Activated CD4-positive, alpha-beta T cell treated with anti-CD3 and anti-CD28 coated beads, Interleukin-2, amount 50 U/mL, for 24 hours (primary cell): ENCODE measurements at places on chromosomes 5 and 9.

- DNase-seq = no peak
Observed at GRCh38 chr5:111997711-111998110, 240.7 kb upstream of the NREP start.

DNA sequence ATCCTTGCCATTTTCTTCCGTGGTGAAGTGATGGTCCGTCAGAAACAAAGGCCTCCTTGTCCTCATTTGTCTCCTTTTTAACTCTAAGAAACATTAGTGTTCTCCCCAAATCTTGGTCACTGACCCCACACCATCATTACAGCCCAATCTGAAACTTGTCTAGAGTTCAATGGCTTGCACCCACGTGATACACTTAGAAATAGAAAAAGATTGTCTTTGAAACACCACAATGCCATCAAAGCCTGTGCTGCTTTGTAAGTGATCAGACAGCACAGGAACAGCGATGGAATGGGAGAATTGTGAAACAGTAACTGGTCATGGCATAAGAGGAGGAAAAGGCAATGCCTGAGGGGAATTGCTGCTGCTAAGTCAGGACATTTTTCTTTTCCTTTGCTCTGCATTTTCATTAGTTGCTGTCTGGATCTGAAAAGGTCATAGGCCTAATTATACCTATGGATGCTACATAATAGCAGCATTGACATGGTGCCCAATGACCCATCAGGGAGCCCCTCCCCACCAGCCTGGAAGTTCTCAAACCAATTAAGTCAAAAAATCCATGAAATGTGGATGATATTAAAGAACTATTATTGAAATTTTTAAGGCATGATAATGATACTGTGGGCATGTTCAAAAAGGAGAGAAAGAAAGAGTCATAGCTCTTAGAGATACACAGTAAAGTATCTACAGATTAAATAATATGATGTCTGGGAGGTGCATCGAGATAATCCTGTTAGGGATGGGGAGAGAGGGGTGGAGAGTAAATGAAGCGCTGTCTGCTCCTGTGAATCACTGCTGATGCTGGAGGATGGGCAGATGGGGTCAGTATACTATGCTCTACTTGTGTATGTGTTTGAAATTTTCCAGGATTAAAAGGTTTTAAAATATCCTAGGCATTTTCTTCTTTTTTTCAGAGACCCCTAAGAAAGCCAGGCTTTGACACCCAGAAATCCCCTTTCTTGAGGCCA, 83.6 kb downstream of the ENC1 start:
- DNase-seq = no peak

DNA sequence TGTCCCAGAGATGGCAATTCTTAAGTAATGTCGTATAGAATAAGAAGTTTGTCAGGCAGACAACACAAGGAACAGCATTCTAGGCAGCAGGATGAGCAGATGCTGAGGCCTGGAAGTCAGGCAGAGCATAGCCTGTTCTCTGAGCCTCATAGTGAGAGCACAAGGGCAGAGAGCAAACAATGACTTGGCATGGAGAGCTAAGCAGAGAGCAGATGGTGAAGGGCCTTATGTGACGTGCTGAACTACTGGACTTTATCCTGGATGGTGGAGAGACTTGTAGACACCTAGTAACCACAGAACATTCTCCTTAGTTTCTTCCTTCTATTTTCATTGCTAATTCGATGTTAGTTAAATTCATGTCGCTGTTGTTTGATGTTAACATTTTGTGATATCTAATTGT, 60.1 kb downstream of the KCTD16 start:
- DNase-seq = no peak

GRCh38 chr9:108933231-108933717, 650 bp downstream of the ELP1 start:
- no peak for DNase-seq

GRCh38 chr5:164375051-164375450, 869.6 kb downstream of the MAT2B start:
- no peak for DNase-seq

DNA sequence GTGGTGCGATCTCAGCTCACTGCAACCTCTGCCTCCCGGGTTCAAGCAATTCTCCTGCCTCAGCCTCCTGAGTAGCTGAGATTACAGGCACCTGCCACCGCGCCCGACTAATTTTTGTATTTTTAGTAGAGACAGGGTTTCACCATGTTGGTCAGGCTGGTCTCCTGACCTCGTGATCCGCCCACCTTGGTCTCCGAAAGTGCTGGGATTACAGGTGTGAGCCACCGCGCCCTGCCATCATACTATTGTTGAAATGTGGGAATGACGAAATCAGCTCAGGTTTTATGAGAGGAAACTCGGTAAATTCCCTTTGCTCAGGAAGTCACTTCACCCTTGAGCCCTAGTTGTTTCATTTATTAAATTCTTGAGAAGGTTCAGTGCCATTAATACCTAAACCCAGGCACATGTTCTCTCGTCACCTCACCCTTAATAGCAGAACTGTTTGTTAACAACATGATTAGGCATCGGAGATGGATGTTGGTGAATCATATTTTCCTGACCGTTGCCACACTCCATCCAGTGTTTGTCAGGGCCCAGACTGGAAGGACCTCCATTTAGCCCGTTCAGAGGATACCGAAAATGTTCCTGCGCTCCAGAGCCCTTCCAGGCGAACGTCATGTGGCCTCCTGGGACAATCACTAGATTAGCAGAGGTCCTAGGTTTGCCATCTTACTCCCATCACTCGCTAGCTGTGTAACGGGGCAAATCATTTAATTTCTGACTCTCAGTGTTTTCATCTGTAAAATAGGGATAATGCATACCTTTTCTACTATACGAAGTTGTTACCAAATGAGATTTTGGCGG, 20.0 kb upstream of the CREBRF start:
- peak; percentile 12 for DNase-seq

- no peak for DNase-seq
Observed at GRCh38 chr5:175797521-175798038, 73.8 kb upstream of the CPLX2 start.

- no peak for DNase-seq
Observed at GRCh38 chr9:22817181-22817580, 370.6 kb downstream of the DMRTA1 start.

- DNase-seq = peak; percentile 49
Observed at GRCh38 chr5:177362610-177363507, 5.1 kb downstream of the RGS14 start.

DNA sequence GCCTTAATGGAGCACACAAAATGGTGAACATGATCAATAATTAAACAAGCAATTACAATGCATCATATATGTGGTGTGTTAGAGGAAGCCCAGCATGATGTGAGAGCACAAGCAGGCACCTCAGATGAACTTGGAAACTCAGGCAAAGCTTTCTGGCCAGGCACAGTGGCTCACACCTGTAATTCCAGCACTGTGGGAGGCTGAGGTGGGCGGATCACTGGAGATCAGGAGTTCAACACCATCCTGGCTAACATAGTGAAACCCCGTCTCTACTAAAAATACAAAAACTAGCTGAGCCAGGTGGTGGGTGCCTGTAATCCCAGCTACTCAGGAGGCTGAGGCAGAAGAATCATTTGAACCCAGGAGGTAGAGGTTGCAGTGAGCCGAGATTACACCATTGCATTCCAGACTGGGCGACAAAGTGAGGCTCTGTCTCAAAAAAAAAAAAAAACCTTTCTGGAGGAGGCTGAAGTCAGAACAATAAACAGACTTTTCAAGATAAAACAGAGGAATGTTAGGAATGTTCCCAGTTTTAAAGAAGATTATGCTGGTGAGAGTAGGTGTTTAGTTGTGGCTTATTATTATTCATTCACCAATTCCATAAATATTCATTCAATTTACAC, 159.4 kb downstream of the CEMIP2 start:
- DNase-seq = no peak

- no peak for DNase-seq
Observed at GRCh38 chr5:151905557-151905961, 19.1 kb downstream of the GLRA1 start.

- DNase-seq = no peak
Observed at GRCh38 chr9:131734165-131734610, 5.7 kb downstream of the RAPGEF1 start.

GRCh38 chr5:105632043-105632442, 2038.7 kb downstream of the EFNA5 start:
- no peak for DNase-seq

DNA sequence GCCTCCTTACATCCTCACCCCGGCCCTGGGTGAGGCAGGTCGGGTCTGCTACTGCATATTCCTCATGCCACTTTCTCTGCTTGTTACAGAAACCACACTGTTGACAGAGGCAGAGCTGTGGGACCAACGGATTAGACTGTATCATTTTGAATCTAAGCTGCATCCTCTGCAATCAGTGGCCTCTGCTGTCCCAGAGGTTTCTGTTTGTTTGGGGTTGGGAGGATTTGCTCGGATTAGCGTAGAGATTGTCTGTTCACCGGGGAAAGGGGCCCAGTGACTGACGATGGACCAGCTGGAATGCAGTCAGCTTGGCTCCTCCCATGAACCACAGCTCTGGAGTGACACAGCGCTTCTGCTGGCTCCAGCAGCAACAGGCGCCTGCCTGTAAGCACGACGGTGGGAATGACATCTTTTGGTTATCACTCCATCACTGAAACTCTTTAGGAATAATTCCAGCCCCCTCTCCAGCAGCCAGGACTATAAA, 37.3 kb upstream of the ADRA1B start:
- DNase-seq = no peak

DNA sequence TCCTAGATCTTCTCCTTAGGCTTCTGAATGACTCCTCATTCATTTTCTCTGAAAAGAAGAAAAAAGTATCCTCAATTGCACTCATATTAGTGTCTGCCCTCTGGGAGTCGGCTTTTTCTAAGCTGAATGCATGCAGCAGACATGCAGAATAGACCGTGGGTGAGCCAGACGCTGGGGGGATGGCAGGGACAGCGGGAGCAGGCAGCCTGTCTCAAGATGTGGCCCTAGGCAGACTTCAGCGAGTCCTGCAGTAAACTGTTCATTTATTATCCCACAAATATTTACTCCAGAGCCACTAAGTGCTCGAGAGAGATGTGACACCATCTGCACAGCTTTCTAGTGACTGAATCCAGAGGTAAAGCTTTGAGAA, 164.9 kb upstream of the RAI14 start:
- DNase-seq = no peak

- no peak for DNase-seq
Observed at GRCh38 chr5:38853753-38854470, 8.1 kb downstream of the OSMR start.

- no peak for DNase-seq
Observed at GRCh38 chr5:168218746-168219145, 72.7 kb upstream of the WWC1 start.

GRCh38 chr5:27313549-27313948, 275.2 kb upstream of the CDH9 start:
- no peak for DNase-seq

DNA sequence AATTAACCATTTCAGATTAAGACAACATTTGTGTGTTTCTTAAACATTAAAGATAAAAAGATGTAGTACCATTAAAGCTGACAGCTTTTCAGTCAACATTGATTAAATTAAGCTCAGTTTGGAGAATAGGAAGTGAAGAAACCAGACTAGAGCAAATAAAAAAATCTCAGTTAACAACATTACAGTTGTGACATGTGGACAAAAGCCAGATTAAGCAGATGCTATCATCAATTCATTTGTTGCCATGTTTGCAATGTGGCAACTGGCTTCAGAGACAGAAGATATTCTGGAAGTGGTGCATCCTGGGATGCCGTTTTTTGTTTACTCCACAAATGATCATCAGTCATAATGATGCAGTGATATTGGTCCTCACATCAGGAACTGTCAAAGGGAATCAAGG, 70.3 kb upstream of the CNTLN start:
- no peak for DNase-seq

DNA sequence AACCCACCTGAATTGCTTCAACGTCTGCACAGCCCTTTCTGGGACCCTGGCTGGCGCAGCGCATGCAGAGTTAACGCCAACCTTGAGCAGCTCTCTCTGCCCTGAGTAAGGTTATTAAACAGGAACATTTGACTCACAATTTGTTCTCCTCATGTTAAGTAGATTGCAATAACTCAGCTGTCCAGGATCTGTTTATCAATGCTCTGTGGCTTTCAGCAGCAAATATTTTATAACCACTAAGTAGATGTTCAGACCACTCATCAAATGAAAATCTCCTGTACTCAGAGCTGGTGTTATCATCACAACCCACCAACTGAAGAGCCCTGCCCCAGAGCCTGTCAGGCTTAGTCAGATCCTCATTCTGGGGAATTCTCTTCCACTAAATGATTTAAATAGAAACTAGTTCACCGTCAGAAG, 403.0 kb downstream of the ZNF608 start:
- DNase-seq = no peak

DNA sequence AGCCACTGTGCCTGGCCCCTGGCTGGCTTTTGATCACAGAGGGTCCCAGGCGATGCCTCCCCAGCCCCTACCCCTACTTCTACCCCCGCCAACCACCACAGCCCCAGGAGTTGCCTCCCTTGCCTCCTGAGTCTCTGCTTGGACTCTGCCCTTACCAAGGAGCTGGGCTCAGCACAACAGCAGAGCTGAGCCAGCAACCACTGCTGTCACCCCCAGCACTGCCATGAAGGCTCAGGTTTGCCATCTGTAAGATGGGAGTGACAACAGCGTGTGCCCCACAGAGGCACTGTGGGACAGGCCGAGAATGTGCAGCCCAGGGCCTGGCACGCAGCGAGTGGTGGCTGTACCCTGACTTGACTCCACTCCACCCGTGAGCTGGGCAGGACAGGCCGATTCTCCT, 63.1 kb upstream of the ASS1 start:
- no peak for DNase-seq

- peak; percentile 67 for DNase-seq
Observed at GRCh38 chr9:21709464-21710058, 92.9 kb upstream of the MTAP start.

- DNase-seq = no peak
Observed at GRCh38 chr9:113219969-113220368, 1.1 kb downstream of the FKBP15 start.

DNA sequence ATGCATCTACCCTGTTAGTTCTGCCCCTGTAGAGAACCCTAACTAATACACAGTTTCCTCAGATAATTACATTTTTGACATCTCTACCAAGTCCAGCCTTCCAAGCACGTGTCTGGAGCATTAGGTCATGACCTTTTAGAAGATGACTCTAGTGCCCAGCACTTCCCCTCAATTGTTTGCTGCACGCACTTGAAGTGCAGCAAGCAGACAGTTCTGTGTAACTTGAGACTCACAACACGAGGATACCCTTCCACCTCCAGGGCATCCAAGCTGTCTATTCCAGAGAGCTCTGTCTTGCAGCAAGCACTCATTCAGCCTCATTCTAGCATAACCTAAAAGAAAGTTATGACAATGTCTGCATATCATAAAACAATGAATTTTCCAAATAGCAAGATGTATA, 1410.5 kb upstream of the CDH18 start:
- no peak for DNase-seq

DNA sequence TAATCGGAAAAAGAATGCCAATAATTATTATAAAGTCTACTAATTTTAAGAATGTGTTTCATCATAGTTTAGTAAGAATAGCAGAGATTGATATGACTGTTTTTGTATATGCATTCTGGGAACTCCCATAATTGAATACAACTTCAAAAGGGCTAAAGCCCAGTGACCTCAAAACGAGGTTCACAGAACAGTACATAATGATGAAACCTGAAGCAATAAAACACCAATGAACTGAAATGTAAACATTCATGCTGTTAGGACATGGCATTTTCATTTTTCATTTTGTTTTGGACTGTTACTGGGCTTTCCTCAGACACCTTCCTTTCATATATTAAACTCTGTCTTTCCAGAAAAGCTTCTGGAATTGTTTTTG, 684 bp upstream of the JMY start:
- no peak for DNase-seq
